Putamen (tissue), 1 donor: ENCODE measurements at places on chromosomes 13 and 19.

GRCh38 chr19:42850981-42851717 lies 28.4 kb downstream of the PSG1 start:
- DNase-seq, result no peak

- DNase-seq, result no peak
Measured at GRCh38 chr13:95608640-95609323, 35.7 kb downstream of the DZIP1 start.

- DNase-seq, result no peak
Measured at GRCh38 chr13:112893570-112894422, 75.2 kb upstream of the MCF2L start.

DNA sequence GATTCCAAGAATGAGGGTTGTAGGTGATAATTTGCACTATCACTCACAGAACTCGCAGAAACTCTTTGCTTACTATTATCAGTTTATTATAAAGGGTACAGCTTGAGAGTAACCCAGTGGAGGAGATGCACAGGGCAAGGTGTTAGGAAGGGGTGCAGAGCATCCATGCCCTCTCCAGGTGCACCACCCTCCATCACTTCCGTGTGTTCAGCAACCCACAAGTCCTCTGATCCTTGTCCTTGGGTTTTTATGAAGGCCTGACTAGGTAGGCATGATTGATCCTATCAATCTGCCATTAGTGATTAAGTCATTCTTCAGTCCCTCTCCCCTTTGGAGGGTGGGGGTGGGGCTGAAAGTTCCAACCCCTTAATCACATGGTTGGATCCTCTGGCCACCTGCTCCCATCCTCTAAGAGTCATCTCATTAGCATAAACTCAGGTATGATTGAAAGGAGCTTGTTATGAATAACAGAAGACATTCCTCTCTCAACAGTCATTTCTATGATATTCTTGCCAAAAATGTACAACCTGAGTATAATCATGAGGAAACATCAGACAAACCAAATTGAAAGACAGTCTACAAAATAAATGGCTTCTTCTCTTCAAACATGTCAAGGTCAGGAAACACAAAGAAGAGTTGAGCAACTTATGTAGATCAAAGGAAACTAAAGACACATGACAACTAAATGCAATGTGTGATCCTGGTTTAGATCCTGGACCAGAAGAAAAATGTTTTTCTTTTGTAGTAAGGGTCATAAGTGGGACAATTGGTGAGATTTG lies 225.4 kb downstream of the PCCA start:
- no peak for DNase-seq

DNA sequence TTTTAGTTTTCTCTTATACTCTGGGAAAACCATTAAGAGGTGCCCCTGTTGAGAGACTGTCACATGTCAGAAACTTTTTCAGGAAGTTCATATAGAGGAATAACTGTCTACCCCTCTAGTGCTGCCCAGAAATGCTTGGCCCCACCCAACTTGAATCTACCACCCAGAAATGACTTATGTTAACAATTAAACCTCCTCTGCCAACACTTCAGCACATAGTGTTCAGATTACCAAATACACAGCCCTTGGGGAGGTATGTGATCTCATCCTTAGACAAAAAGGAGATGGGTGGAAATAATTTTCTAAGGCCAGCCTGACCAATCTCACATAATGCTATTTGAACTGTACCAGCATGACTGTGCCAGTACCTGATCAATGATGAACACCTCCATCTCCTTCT lies 35.6 kb downstream of the CCDC169 start:
- no peak for DNase-seq

GRCh38 chr13:23619068-23619855 lies 49.0 kb downstream of the TNFRSF19 start:
- DNase-seq, result no peak

- DNase-seq, result no peak
Measured at GRCh38 chr19:16457195-16457953, 14.4 kb downstream of the EPS15L1 start.

DNA sequence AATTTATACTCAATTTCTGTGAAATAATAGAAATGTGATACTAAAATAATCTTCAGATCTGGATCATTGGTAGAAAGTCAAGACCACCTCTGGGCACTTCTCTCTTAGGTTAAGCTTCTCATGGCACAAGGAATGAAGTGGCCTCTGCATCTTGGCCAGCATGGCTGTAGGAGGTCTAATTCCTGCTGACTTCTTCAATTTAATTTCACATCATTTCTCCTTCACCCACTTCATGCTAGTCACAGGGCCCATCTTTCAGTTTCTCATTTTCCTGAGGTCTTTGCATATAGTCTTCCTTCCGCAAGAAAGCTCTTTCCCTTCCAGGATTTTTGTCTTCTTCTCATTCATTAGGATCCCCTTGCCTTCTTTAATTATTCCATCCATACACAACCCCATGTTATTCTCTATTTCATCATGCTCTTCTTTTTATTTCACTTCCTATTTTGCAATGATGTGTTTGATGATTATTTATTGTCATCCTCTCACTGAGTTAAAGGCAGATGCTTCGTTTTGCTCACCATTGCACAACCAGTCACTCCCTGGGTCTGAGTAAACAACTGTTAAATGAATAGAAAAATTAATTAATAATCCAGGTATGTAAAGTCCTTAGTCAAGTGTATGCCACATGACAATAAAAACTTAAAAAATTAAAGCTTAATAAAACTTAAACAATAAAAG lies 397.4 kb downstream of the SPRY2 start:
- DNase-seq, result no peak
